ENCODE measurements at places on chromosomes 13 and 19. TPM values are rescaled to one million over a fixed set of nuclear protein-coding genes. Genes with fewer than 3 reads are reported as not detected.

DNA sequence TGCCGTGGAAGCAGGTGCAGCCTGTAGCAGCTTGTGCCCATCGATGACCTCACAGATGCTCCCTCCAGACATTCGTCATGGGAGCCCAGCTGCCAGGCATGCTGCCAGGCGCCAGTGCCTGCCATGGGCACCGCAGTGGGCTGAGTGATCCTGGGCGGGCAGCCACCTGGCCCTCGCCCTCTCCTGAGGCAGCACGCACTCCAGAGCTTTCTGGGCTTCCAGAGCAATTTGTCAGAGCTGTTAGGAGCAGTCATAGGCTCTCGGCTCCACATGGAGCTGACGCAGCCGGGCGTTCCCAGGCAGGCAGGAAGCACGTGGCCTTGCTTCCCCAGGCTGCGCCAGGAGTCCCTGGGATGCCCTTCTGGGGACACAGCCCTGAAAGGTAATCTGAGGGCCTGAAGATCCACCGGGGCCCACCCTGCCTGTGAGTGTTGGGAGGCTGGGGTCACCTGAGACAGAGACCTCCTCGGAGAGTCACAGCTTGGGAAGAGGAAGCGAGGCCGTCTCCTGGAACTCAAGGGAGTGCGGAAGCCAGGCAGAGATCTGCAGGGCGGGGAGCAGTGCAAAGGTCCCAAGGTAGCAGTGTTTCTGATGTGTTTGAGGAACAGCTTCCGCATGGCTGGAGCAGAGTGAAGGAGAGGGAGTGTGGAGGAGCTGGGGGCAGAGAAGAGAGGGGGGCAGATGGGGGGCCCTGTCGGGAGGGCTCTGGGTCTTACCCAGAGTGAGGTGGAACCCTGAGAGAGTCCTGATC, 50.6 kb downstream of the DPF1 start:
- no peak for DNase-seq

DNA sequence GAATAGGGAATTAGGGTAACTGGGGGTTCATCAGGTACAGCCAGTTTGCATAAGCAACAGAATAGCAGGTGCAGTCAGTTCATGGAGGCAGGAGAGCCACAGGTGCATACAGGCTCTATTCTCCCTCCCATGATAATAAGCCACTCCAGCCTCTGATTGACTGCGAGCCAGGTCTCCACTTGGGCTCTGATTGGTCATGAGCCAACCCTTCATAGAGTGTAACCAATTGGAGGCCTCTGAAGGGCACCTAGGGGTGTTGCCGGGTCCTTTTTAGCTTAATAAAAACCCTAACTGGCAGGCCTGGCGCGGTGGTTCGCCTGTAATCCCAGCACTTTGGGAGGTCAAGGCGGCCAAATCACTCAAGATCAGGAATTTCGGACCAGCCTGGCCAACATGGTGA, 8.7 kb upstream of the CKM start:
- no peak for DNase-seq

GRCh38 chr19:18340190-18340989, at the start of gene PGPEP1:
PGPEP1 (plus strand) TSS chr19:18340598; CDS start chr19:18340682, 84 bp downstream.
- peak; percentile 81 for DNase-seq

DNA sequence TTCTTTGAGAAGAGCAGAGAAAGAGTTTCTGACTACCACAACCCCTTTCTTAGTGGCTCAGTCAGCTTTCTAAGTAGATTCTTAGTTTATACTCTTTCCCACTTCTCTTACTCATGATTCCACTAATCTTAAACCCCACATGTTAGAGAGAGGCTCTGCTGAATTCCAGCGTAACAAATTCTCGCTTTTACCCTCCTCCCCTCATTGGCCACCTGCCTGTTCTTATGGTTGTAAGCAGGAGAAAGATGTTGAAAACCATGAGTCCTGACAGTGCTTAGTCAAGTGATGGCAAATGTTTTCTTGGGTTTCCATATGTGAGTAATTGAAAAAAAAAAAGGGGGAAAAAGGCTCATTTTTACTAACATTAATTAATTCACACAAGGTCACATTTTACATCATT, 125.9 kb downstream of the ZDHHC20 start:
- no peak for DNase-seq

DNA sequence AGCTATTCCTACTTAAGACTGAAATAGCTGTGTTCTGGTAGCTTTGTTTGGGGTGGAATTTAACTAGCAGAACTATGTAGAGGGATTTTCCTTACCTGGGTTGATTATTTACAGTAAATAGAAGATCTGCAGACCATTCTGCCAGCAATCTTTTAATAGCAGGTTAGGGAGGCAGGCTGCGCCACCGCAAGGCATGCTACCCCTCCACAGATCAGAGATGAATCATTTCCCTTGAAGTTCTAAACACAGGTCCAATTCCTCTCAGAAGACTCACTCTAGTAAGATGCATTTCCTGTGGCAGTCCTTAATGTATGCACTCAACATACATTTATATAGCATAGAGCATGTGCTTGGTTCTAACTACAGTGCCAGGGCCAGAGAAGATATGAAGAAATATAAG, 109.0 kb downstream of the TNFRSF19 start:
- no peak for DNase-seq

DNA sequence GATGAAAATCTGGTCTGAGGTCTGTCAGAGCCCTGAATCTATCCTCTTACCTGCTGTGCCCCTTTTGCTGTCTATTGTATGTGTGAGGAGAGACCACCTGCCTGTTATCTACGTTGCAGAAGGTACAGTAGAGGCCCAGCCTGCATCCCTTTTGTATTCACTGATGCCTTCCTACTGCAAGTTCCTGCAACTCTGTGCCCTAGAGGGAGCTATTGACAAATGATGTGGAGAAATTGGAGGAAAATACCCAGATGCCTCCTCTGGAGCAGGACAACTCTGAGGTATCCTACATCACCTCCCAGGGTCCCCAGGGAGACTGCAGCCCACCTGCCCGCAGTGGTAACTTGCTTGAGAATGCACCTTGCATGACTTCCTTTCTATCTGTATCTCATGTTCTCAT, 33.7 kb downstream of the SIAH3 start:
- no peak for DNase-seq

GRCh38 chr13:26401578-26402021, 147.7 kb downstream of the CDK8 start:
- no peak for DNase-seq

DNA sequence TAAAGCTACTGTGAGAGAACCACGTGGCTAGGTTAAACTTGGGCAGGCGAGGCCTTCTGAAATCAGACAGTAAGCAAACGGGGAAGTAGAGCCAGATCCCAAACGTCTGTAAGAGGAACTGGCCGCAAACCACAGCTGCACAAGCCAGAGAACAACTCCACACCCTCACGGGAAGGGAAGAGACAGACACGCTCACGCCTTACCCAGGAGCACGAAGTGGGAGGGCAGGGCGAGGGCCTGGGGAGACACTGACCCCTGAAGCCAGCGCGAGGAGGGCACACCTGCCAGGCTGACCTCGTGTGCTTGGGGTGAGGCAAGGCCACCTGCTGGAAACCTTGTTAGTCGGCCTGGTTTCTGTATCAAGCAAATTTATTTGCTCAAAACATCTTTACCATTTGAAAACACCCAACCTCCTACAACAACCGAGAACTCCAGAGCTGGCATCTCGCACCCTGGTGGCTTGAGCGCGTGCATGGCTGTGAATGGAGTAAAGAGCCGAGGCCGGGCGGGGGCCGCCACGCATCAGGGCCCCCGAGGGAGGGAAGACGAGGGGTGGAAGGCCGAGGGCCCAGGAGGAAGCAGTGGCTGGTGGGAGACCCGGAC, 7.3 kb downstream of the POLR2E start:
- DNase-seq: peak; percentile 67

DNA sequence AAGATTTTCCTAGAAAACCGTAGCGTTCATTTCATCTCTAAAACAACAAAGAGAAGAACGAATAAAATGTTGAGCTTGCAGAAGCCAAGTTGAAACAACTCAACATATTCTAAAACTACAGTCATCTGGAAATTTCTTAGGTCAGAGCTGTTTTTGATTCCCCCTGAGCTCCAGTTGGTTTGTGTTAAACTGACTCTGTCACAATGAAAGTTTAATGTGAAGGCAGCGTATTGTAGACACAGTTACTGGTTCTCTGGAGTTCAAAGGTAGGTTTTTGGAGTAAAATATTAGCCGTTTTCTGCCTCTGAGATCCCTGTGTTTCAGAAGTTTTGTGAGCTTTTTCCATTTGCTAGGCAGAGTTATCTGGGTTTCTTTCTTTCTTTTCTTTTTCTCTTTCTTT, 2.2 kb downstream of the ARHGEF7 start:
- no peak for DNase-seq

DNA sequence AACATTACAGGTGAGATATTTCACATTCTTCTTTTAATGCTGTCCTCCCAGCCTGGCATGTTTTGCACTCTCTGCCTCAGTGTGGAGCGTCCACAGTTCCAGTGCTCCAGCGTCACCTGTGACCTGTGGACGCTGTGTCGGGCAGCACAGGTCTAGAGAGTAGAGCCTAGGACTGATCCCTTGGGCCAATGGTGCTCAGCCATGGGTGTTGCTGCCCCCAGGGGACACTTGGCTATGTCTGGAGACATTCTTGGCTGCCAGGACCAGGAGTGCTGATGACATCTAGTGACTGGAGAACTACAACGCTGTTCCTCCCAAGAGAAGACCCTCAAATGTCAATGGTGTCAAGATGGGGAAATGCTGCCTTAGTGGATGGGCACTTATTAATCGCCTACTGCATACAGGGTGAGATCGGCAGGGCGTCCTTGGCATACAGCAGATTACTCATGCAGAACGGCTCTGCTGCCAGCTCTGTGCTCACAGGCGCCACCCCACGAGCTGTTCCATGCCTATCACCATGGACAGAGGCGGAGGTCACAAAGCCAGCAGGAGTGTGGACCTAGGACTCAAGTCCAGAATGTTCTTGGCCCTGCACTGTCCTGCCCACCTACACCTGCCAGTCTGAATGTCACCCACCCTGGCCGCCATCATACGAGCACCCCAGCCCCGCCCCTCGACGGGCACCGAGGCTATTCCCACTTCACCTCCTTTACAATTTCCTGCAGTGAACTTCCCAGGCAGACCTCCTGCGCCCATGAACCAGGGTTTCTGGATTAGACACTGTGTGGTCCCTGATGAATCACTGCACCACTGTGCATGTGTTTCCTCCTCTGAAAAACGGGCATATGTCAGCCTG, 13.9 kb upstream of the MADCAM1 start:
- DNase-seq: no peak

DNA sequence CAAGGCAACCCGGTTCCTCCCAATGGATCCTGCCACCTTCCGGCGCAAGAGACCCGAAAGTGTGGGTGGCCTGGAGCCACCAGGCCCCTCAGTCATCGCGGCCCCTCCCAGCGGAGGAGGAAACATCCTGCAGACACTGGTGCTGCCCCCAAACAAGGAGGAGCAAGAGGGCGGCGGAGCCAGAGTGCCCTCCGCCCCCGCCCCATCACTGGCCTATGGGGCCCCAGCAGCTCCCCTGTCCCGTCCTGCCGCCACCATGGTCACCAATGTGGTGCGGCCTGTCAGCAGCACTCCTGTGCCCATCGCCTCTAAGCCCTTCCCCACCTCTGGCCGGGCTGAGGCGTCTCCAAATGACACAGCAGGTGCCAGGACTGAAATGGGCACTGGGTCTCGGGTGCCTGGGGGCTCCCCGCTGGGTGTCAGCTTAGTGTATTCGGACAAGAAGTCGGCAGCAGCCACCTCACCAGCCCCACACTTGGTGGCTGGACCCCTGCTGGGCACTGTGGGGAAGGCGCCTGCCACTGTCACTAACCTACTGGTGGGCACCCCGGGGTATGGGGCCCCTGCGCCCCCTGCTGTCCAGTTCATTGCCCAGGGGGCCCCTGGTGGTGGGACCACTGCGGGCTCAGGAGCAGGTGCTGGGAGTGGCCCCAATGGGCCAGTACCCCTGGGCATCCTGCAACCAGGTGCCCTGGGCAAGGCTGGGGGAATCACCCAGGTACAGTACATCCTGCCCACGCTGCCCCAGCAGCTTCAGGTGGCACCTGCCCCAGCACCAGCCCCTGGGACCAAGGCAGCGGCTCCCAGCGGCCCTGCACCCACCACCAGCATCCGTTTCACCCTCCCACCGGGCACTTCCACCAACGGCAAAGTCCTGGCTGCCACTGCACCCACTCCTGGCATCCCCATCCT, 11.2 kb upstream of the PRR19 start:
- DNase-seq: peak; percentile 47

- no peak for DNase-seq
These were observed 704 bp downstream of the CHST8 start for GRCh38 chr19:33622505-33622808.

DNA sequence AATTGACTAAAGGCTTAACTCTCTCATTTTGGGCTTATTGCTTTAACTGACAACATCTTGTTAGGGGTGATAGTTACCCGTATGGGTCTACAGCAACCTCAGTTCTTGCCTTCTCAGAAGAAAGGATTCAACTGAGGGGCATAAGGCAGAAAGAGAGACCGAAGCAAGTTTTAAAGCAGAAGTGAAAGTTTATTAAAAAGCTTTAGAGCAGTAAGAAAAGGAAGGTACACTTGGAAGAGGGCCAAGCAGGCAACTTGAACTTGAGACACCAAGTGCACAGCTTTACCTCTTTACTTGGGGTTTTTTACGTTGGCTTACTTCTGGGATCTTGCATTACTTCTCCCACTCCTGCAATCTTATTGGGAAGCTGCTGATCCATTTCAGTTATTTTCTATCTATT, 246.9 kb upstream of the PRR20A start:
- DNase-seq: no peak

GRCh38 chr13:113518076-113518803, 27.7 kb upstream of the DCUN1D2 start:
- DNase-seq: no peak

- DNase-seq: no peak
These were observed 62.3 kb downstream of the KCNC3 start for GRCh38 chr19:50266896-50267295.

DNA sequence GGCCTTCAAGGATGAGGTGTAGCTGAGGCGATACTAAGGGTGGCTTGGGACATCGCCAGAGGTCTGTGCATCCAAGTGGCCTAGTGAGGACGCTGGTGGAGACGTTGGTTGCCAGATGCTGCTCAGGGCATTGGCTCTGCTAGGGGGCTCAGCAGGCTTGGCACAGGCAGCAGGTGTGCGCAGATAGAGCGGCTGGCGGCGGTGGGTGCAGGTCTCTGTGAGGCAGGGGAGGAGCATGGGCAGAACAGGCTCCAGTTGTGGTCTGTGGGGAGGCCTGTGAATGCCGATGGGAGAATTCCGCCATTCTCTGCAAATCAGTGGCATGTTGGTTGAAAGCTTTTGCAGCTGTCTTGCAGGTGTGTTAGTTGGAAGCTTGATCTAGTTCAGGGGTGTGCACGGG, 21.2 kb downstream of the PRAM1 start:
- DNase-seq: no peak

GRCh38 chr19:1248139-1248785, at the start of gene MIDN:
MIDN (plus strand) TSS chr19:1248583; CDS start chr19:1250297, 1,714 bp downstream.
- DNase-seq: peak; percentile 74

The ZGLP1 gene
- total RNA-seq: 1.8 TPM

The MEF2B gene
- total RNA-seq: 1.8 TPM

The CEACAM3 gene
- total RNA-seq: not detected

The ELF1 gene
- total RNA-seq: 308 TPM

The OR7D4 gene
- total RNA-seq: not detected

The ZNF813 gene
- 3.8 TPM for total RNA-seq

The CD33 gene
- total RNA-seq: not detected
